ENCODE measurements at places on chromosomes 5 and 9. TPM values are rescaled to one million over a fixed set of nuclear protein-coding genes. Genes with fewer than 3 reads are reported as not detected.

Gene PNPLA7
- total RNA-seq, result 15.6 TPM

DNA sequence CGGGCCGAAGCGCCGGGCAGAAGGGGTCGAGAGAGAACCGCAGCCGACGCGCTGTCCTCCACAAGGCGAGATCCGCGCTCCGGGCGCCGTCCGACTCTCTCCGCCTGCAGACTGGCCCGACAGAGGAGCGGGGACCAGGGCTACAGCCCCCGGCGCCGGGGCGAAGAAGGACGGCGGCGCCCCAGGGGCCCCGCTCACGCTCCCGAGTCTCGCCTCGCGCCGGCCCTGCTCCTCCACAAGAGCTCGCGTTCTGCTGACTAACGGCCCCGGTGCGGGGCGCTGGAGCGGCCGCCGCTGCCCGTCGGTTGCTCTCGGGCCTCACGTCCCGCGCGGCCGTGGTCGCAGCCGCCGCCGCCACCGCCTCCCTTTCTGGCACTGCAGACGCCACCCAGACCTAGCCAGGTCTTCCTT, 338 bp downstream of the ABHD17B start:
- H3K36me3 ChIP-seq, result peaks cover 6% of the 10 kb centered on the region
- H3K27ac ChIP-seq, result peak overlapping the region; percentile 54
- peaks cover 11% of the 10 kb centered on the region for H3K4me1 ChIP-seq
- H3K4me3 ChIP-seq, result peak overlapping the region; percentile 65
- DNase-seq, result no peak
- no peaks in the 10 kb centered on the region for H3K27me3 ChIP-seq

Gene TMEM215
- not detected for total RNA-seq

Gene SHISAL2B
- total RNA-seq, result not detected

GRCh38 chr5:29002481-29002880, 1964.1 kb upstream of the CDH9 start:
- H3K27ac ChIP-seq, result no peak overlapping the region
- DNase-seq, result no peak
- no peaks in the 10 kb centered on the region for H3K4me1 ChIP-seq
- no peaks in the 10 kb centered on the region for H3K27me3 ChIP-seq
- no peak overlapping the region for H3K4me3 ChIP-seq

Gene KLHL3
- 26.5 TPM for total RNA-seq

Gene PCDHB9
- not detected for total RNA-seq

GRCh38 chr9:73349476-73349875, 197.8 kb downstream of the ANXA1 start:
- DNase-seq, result no peak
- H3K36me3 ChIP-seq, result no peaks in the 10 kb centered on the region
- no peak overlapping the region for H3K4me3 ChIP-seq
- H3K27ac ChIP-seq, result no peak overlapping the region
- no peaks in the 10 kb centered on the region for H3K27me3 ChIP-seq

GRCh38 chr9:79663878-79664277, 92.1 kb downstream of the TLE4 start:
- DNase-seq, result no peak
- H3K4me1 ChIP-seq, result no peaks in the 10 kb centered on the region
- peaks cover 9% of the 10 kb centered on the region for H3K36me3 ChIP-seq
- no peak overlapping the region for H3K27ac ChIP-seq
- no peak overlapping the region for H3K4me3 ChIP-seq

GRCh38 chr9:121380846-121381245, 10.8 kb upstream of the STOM start:
- no peak overlapping the region for H3K4me3 ChIP-seq
- H3K27ac ChIP-seq, result no peak overlapping the region
- H3K4me1 ChIP-seq, result no peaks in the 10 kb centered on the region
- H3K27me3 ChIP-seq, result no peaks in the 10 kb centered on the region
